Activated naive CD4-positive, alpha-beta T cell treated with anti-CD3 and anti-CD28 coated beads for 36 hours (primary cell): ENCODE measurements at places on chromosomes 7 and 10. TPM values are rescaled to one million over a fixed set of nuclear protein-coding genes. Genes with fewer than 3 reads are reported as not detected.
A peak's percentile ranks its signal among the peaks of the same experiment; 100 is the strongest.

- DNase-seq, result no peak
These were observed 3.7 kb upstream of the LIPF start for GRCh38 chr10:88660598-88660884.

DNA sequence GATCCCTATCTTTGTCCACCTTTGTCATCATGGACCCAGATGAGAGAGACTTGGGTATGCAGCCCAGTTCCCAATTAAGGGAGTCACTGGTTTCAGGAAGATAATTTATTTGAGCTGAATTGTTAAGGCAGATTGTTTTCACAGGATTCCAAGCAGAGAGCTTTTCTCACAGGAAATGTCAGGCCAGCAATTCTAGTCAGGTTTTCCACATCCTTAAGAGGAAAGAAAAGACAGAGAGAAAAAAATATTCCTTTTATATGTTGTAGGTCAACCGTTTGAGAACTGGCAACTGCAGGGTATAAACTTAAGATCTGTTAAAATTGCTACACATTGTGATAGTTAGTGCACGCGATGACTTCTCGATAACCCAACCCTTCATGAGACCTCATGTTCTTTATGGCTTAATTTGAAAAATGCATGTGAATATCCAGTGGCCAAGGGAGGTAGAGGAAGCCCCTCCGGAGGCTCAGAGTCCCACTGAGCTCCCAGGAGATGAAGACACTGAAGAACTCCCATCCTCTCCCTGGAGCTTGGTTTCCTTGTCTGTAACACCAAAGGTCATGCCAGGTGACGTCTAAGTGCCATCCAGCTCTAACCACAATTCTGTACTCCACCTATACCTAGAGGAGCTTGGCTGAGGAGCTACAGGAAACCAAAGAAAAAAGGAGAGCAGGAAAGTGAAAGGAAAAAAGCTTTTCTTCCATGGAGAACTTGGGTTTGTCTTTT is 45.6 kb downstream of the MINDY4 start:
- DNase-seq, result no peak

DNA sequence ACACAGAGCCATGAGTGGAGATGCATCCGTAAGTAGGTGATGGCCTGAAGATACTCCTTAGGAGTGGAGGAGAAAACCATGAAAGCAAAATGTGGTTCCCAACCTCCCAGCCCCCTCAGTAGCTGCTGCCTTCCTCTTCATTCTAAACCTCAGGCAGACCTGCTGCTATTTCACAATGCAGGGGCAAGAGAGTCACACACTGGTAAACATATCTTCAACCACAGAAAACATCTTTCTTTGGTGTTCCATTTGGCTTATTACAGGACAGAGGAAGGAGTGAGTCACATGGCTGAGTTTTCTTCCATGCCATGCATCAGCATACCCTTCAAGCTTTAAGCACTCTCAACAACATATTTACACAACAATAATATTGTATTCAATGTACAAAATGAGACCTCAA is 342.1 kb downstream of the BMPER start:
- DNase-seq, result no peak

DNA sequence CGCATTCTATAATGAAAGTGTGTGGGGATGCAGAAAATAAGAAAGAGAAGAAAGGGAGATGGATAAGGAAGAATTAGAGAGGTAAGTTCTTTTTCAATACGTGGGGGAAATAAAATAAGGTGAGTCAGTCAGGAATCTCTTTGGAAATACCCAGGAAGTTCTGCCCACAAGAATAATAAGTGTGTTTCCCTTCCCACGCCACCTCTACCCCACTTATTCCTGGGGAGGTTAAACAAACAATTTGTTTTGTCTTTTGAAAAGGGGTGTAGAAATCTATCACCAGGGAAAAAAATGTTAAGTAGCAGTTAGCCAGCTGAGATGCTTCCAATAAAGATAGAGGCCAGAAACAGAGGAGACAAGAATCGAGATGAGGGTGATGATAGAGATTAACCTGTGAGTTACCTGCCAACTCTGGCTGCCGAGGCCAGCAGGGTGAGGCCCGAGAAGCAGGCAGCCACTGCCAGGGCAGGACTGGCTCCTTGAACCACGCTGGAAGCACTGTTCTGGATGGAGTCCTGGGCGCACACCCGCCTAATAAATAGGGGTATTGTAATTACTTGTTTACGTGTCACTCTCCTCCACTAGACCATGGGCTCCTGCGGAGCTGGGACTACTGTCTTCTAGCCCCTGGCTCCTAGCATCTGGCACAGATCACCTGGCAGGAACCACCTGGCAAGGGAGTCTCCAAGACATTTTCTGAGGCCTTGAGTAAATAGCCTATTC is 191.3 kb downstream of the FGFR2 start:
- no peak for DNase-seq

DNA sequence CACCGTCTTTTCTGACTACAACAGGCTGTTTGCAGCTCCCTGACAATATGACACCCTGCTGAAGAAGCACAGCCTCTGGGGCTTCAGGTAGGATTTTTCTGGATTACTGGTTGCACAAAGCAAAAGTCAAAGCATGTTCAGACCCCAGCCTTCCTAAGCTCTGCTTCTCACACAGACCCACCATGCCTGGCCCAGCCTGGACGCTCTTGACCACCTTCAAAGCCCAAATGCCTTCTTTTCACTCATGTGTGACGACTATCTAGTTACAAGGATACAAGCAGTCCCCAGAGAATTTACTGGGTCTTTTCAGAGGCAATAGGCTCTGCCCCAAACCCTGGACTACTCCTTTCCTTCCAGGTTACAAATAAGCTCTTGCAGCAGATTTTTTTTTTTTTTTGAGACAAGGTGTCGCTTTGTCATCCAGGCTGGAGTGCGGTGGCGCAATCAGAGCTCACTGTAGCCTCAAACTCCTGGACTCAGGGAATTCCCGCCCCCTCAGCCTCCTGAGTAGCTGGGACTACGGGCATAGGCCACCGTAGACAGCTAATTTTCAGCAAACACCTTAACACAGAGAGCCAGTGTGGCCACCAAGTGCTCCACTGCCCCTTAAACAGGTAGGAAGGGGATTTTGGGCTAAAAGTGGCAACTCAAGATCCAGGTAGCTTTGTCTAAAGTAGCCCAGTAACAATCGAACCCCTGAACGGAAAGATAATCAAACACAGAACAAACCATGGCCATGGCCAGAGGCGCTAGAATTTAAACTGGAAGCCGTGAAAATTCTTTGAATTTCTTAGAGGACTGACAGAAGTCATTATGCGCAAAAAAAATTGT is 16.2 kb downstream of the SVIL start:
- no peak for DNase-seq

DNA sequence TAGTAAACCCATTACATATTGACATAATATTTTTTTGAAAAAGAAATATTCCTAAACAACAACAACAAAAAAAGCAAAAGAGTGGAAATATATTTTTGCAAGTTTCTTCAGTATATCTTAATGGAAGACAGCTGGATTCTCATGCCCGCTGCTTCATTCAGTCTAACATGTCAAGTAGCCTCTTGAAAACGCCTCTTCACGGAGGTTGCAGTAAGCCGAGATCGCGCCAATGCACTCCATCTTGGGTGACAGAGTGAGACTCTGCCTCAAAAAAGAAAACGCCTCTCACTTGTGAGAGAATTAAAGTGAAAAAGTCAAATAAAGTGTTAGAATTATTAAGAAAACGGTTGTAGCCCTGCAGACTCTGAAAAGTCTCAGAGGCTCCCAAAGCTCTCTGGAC is 1.3 kb downstream of the CUTC start:
- no peak for DNase-seq

- no peak for DNase-seq
These were observed 95.0 kb downstream of the FAM53B start for GRCh38 chr10:124649214-124649613.

GRCh38 chr10:73731588-73732375 is 12.4 kb upstream of the SEC24C start:
- no peak for DNase-seq

GRCh38 chr7:130500463-130500862 is 8.6 kb downstream of the MEST start:
- no peak for DNase-seq

DNA sequence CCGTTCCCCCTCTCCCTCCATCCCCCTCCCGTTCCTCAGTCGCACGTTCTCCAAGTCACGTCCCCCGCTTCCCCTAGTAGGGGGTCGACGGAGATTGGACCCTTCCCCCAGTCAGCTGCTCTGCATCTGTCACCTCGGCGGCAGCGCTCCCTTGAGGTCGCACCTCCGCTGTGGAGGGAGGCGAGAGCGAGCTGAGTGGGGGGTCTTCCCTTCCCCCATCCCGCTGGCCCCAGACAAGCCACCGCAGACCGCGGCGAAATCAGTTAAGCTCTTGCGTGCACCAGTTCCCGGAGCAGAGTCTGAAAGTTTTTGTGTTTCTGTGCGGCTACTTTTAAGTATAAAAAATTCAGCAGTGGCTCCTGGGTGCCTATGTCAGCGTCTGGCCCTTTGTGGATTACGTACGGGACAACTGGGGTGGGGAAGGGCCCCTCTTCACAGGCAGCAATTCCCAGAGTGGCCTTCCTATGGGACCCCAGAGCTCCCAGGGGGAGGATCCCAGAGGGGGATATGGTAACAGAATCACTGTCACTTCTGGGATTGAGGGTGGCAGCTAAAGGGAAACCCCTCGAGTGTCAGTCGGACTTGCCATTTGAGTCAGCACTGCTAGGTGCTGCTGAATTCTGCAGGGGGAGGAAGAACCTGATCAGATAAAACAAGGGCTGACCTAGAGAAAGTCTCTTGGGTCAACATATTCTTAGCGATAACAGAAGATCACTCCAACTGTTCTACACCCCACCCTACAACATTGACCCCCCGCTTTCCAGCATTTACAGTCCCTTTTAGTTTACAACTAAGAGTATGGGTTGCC is 12.5 kb upstream of the DDIT4 start:
- DNase-seq, result peak; percentile 90

GRCh38 chr10:101695404-101695890 is 477 bp upstream of the FBXW4 start:
- no peak for DNase-seq

- no peak for DNase-seq
These were observed 178.2 kb upstream of the KLF6 start for GRCh38 chr10:3963191-3963673.

GRCh38 chr7:3028071-3028757 is 15.5 kb downstream of the CARD11 start:
- DNase-seq, result peak; percentile 88

DNA sequence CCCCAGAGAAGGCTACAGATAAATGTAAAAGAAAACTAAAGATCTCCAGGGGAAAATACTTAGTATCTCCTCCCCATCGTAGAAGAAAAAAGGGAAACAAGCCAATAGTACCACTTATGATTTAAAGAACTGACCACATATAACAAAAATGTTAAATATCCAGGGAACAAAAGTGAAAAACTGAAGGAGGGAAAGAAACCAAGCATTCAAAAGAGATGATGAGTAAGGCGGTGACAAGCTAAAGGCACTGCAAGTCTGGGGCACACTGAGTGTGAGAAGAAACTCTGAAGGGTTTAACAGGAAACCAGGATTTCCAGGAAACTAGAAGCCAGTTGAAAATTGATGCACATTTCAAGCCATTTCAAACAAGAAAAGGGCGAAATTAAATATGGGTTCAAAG is 226.3 kb downstream of the AHR start:
- no peak for DNase-seq

DNA sequence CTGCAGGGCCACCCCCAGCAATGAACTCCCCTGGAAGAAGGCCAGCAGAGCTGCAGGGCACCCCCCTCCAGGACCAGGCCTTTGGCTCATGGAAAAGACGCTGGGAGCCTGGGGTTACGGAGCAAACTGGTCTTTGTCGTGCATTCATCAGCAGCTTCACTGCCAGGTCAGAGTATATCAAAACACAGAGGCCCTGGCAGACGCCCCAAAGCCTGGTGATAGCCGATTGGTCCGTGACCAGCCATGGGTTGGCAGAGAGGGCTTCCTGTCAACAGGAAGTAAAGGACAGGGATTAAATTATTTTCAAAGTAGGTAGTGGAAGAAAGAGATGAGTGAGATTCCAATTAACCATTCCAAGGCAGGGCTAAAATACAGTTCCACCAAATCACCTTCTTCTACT is 9.0 kb downstream of the PRKAG2 start:
- DNase-seq, result no peak

DNA sequence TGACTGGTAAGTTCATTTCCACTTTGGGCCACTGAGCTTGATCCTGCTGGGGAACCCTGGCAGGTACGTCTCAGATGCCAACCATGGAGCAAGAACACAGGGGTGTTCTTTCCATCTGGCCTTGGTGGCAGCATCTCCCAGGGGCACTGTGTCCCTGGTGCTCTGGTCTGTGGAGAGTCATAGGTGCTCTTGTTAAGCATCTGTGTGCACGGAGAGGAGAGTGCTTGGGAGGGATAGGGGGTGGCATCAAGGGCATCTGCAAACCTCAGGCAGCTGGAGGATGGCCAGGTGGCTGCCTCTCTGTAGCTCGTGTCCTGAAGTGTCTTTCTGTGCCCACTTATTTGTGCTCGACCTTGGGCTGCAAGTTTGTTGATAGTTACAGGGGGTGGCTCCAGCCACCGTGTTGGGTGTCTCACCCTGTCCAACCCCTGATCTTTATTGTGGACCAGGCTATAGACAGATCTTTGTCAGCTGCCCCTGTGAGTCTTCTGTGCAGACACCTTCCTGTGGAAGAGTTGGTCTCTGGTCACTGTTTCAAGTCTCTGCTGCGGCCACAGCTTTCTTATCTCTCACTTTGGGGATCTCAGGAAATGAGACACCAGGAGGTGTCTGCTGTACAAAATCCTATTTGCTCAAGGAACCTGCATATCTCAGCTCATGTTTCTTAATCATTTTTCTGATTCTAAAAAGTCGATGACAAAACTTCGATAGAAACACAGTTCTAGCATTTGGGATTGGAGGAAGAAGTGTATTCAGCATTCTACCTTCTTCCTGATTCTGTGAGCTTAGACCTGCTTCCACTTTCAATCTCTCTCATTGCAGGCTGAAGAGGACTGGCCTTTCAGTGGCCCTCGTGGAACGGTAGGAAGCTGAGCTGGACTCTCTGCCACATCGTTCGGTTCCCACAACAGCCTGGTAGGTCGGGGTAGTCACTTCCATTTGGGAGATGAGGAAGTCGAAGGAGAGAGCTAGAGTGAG is 17.2 kb upstream of the GIMAP8 start:
- DNase-seq, result peak; percentile 3

- no peak for DNase-seq
These were observed 145.5 kb upstream of the AGR3 start for GRCh38 chr7:17027143-17027788.

The UPK3BL2 gene
- total RNA-seq, result 5.5 TPM

The TMEM184A gene
- total RNA-seq, result not detected

The RNF148 gene
- not detected for total RNA-seq

The CFAP69 gene
- 0.25 TPM for total RNA-seq

The PRSS1 gene
- total RNA-seq, result not detected

The ZNF775 gene
- 4.5 TPM for total RNA-seq

The NPY gene
- not detected for total RNA-seq
